Activated CD4-positive, alpha-beta T cell treated with anti-CD3 and anti-CD28 coated beads for 4 hours (primary cell): ENCODE measurements at places on chromosomes 13 and 19.

GRCh38 chr13:34201050-34201913 is 383.3 kb downstream of the RFC3 start:
- no peak for DNase-seq

- no peak for DNase-seq
Measured at GRCh38 chr19:42426643-42427042, 545 bp downstream of the LIPE start.

- DNase-seq = no peak
Measured at GRCh38 chr13:48808683-48809082, 155.0 kb downstream of the CYSLTR2 start.

DNA sequence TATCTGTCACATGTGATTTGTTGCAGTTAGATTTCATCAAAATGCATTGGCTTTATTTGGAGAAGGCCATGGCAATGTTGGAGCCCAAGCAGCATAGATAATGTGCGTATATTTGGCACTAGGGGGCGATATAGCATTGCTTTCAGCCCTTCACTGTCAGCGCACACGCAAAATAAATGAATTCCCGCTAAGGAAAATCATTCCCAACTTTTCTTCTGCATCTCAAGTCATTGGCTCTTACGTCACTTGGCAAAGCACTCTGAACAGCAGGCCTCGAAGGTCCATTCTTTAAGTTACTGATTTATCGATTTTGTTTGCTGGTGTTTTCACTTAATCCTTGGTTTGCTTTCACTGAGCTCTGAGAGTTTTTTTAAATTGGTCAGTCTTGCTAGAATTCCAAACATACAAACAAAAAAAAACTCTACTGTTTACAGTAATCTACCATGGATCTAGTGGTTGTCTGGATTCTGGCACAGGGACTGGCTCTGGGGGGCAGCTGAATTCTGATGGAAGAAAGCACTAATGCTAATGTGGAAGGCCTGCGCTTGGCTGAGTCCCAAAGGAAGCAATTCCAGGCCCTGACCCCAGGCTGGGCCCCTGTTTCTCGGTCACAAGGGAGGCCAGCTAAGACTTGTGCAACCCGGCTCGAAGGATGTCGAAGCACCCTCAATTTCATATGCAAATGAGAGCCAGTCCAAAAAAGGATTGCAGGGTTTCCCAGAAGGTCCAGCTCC is 97.7 kb upstream of the IPO5 start:
- DNase-seq = peak; percentile 5

DNA sequence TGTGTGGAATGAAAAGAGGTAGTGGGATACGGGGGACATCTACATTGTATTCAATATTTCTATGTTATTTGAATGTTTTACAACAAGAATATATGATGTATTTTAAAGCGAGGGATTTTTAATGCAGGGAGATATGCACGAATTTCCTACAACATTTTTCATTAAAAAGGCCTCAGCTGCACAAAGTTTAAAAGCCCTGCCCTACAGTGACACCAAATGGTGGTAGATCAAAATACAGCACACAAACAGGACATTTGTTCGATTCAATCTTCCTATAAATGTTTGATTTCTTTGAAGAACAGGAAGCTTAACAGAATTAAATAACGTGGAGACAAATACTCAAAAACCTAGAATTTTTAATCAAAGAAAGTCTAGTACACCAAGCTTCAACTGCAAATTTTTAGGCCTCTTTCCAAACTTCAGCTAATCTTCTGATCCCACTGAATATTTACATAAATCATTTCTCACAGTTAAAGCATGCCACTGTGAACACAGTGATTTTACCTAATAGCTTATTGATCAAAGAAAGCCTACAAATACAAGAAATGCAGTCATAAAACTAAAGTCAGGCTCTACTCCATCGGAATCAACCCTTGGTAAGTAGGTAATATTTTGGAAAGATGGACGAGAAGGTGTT is 257.2 kb downstream of the DIAPH3 start:
- no peak for DNase-seq

DNA sequence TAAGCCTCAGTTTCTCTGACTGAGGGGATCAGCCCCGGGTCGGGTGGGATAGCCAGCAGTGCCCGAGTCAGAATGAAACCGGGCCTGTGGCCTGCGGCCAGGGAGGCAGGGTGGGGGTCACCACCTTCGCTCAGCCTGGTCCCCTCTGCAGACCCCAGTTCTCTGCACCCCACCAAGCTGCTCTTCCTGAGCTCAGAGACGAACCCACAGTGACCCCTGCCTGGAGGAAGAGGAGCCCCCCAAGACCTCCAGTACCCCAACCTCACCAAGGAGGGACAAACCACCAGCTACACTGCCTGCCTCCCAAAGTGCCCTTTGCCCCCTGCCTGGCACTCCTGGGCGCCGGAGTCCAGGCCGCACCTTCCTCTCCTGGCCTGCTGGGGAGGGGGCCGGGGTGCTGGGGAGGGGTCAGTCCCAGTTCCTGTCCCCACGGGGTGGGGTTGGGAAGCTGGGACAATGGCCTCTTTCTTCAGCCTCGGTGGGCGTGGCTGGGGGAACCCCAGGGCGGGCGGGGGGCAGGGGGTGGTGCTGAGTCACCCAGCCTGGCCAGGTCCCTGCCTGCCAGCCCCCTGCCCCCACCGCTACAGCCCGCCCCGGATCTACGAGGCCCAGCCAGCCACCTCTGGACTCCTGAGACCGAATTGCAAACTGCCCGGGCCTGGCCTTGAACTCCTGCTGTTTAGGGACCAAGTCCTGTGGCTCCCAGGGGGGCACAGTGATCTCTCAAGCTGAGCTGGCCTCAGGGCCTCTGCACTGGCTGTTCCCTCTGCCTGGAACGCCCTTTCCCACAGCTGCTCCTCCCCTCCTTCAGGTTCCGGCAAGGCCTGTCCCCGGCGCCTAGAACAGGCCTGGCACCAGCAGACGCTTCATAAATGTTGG is 14.3 kb downstream of the ZBTB7A start:
- DNase-seq = no peak

DNA sequence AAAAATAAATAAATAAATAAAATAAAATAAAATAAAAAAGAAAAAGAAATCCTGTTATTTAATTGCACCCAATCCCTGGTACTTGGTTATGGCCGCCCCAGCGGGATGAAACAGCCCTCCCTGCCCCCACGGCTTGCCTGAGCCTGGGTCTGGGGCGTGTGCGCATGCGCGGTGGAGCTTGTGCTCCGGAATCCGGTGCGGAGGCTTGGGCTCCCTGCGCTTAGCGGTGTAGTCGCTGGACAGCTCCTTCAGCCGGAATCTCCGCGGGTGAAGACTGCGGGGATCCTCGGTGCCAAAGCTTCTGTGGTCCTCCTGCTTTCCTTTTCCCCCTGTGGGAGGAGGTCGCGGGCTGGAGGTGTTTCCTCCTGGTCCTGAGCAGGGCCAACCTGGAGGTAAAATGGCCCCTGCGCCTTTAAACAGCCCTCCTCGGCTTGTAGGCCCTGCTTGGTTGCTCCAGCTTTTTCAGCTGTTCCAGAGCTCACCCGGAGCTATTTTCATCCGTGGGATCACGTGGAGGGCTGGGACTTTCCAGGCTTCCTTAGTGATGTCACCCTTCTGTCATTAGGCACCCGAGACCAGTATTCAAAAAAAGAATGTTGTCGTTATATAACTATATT is at the start of gene PLA2G4C:
PLA2G4C (minus strand) TSS at position 468 of the 617 bp plus-strand sequence. CDS start 4,288 bp downstream, outside the sequence.
- peak; percentile 83 for DNase-seq

DNA sequence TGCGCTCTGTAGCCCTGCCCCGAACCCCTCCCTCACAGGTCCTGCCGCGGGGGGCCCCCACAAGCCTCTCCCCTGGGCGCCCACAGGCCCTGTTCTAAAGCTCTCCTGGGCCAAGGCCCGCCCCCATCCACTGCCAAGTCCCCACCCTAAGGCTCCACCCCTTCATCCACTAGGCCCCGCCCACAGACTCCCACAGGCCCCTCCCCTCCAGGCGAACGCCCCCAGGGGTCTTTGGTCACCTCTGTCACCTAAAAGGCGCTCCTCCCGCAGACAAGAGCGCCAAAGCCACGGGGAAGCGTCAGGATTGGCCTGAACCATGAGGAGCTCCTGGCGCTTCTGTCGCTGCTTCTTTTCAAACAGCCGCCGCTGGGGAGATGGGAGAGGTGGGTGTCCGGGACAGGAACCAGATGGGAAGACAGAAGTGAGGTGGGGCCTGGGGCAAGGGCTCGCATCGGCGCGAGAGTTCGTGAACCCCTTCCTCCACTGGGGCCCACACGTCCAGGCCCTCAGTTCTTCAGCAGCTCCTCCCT is 2.3 kb downstream of the TULP2 start:
- peak; percentile 27 for DNase-seq

DNA sequence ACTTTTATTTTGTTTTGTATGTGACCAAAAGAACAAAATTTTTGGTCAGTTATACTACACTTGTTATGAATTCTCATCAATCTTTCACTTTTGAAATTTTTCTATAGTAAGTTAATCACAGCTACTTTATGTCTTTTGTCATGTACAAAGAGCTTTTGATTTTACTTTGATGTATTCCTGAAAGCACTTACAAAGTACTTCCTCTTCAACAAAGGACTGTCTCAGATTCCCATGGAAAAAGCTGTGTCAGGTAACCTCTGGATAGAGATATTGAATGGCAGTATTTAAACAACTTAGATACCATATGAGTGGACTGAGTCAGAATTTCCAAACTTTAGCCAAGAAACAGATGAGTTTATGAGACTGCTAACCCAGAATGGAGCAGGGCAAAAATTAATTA is 689.3 kb upstream of the ATXN8OS start:
- no peak for DNase-seq

DNA sequence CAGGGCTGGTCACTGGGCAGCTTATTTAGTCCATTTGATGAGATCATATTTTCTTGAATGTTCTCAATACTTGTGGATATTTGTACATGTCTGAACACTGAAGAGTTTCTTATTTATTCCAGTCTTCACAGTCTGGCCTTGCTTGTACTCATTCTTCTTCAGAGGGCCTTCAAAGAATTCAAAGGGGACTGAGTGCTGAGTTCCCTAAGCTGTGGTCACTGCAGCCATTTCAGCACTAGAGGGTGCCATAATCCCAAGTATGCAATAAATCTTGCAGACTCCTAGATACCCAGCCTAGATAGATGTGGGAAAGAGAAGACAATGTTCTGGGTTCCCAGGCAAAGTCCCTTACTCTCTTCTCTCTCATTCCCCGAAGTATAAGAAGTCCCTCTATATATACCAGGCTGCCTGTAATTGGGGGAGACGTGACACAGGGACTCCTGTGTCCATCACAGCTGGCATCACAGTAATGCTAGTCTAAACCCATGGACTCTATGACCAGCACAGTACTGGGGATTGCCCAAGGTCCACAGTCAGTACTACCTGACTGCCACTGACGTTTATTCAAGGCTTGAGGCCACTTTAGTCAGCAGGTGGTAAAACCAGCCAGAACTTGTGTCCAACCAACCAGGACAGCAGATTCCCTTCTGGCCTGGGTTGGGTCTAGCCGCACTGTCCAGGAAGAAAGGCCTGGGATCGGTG is 8.9 kb upstream of the VN1R1 start:
- DNase-seq = no peak

DNA sequence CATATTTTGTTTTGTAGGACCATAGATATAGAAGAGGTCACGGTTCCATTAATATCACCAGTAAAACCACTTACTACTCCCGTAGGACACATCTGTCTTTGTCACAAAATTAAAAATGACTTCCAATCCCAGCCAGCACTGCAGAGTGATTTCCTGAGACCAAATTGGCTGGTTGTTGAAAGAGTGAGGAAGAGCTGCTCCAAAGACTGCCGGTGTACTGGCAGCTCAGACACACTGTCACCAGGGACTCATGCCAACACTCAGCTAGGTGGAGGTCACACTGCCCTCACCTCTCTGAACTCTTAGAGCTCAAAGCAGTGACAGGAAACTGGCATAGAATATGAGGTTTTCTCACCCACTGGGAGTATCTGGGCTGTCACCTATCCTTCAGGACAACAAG is 52.1 kb downstream of the FLT1 start:
- no peak for DNase-seq

DNA sequence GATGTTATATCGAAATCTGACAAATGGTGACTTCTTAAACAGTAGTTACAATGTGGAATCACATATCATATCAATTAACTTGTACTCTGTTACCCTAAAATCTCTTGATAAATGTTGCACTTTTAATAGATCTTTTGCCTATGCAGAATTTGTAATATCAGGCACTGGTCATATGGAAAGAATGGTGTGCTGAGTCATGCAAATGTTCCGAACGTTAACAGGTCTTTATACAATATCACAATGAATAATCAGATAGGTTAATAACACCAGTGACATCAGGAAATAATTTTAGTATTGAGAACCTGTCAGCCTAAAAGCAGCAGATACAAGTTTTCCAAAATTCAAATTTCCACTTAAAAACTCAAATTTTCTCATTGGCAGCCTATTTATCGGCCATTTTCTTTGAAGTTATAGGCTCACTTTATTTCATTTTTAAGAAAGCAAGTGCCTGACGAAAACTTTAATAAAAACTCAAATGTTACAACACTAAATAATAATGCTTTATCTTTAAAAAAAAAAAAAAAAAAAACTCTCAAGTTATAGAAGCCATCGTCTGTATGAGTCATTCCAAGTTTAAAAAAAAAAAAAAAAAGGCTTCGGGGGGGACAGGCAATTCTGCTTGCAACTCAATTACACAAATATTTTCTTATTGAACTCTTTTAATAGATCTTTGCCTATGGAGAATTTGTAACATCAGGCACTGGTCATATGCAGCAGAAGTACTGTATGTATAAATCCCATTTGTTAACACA is 180.9 kb downstream of the DIAPH3 start:
- no peak for DNase-seq

DNA sequence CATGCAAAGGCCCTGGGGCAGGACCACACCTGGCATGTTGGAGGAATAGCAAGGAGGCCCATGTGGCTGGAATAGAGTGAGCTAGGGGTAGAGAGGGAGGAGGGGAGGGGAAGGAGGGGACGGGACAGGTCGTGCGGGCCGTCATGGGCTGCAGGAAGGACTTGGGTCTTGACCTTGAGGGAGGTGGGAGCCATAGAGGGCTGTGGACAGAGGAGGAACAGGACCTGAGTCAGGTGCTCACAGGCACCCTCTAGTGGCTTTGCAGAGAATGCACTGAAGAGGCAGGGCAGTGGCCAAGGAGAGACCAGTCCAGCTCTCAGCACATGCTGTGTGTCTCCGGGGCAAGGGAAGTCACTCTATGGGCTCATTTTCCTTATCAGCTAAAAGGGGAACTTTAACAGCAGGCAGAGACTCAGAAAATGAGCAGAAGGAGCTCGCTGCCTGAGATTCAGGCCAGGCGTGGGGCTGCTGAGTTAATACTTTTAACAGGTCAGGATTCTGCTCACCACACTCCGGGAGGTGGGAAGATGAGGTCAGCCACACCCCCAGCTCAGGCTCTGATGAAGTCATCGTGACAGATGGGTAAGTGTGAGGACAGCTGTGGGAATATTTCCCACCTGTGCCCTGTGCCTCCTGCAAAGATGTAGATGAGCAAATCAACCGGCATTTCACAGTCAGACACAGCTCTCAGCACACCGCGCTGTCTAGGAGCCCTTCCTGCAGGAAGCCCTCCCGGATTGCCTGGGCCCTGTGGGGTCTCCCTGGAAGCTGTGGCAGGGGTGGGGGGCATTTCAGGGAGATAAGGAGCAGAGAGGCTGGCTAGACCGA is 6.0 kb upstream of the TNFAIP8L1 start:
- peak; percentile 40 for DNase-seq
